ENCODE measurements at places on chromosomes 11 and 22.

DNA sequence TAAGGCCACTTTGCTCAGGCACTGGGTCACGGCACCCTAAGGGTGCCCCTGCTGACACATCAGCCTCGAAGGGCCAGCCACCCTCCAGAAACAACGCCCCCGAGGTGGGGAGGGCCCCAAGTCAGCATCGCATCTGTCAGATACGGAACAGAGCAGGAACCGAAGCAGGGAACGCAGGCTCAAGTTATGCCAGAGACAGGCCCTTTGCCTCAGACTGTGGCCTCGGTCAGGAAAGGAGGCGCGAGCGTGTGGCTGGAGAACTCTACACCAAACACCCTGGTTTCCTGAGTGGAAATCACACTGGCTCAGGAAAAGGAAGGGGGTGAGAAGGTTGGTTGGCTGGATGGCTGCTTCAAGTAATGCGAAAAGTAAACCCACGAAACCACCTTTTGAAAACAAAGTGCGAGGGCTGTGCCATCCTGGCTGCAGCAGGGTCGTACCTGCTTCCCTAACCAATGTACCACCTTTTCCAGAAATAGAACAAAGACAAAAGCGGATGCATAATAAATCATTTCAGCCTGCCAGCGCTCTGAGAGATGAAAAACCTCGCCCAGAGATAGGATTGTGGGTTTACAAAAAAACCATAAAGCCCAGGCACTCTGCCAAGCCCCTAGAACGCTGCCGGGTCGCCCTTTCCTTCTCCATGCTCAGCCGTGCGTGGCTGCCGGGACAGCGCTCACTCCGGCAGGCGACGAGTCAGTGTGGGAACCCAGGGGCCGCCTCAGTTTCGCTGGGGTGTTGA is 38.6 kb downstream of the TRMU start:
- peak; percentile 36 for DNase-seq

- DNase-seq, result no peak
Observed at GRCh38 chr22:48432781-48433518, 1394.7 kb downstream of the BRD1 start.

- no peak for DNase-seq
Observed at GRCh38 chr11:63879598-63880402, 37.2 kb downstream of the RCOR2 start.

DNA sequence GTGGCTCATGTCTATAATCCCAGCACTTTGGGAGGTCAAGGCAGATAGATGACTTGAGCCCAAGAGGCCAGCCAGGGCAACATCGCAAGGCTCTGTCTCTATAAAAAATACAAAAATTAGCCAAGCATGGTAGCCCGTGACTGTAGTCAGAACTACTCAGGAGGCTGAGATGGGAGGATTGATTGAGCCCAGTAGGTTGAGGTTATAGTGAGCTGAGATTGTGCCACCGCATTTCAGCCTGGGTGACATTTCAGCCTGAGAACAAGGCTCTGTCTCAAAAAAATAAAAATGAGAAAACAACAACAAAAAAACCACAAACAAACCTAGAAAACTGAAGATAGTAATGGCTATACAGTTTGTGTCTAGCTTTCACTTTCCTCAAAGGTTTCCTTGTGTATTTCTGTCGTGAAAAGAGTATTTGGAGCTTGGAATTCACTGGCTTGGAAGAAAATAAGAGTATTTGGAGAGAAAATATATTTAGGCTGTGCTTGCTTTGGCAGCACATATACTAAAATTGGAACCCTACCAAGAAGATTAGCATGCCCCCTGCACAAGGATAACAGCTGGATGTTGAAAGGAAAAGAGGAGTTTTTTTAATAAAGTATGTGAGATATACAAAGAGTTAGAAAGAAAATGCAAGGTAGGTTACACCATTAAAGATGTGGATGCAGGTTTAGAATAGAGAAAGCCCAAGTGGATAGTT is 3.9 kb upstream of the BIRC3 start:
- DNase-seq, result no peak

GRCh38 chr22:44783581-44783980 is 31.2 kb downstream of the ARHGAP8 start:
- DNase-seq, result no peak

DNA sequence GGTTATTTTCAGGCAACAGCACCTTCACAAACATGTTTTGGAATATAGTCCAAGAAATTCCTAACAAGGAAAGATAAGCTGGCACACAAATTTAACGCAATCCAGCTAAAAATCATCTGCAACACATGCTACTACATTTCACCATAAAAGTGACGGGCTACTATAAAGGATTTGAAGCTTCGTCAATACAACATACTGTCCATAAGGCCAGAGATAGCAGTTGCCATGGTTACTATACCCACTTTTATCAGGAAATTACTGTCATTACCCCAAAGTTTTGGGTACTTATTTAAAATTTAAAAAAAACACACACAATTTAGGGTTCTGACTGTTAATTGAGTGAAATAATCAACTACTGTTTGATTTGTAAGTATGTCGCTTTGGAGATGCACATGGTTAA is 6.9 kb downstream of the PHF21A start:
- DNase-seq, result no peak

DNA sequence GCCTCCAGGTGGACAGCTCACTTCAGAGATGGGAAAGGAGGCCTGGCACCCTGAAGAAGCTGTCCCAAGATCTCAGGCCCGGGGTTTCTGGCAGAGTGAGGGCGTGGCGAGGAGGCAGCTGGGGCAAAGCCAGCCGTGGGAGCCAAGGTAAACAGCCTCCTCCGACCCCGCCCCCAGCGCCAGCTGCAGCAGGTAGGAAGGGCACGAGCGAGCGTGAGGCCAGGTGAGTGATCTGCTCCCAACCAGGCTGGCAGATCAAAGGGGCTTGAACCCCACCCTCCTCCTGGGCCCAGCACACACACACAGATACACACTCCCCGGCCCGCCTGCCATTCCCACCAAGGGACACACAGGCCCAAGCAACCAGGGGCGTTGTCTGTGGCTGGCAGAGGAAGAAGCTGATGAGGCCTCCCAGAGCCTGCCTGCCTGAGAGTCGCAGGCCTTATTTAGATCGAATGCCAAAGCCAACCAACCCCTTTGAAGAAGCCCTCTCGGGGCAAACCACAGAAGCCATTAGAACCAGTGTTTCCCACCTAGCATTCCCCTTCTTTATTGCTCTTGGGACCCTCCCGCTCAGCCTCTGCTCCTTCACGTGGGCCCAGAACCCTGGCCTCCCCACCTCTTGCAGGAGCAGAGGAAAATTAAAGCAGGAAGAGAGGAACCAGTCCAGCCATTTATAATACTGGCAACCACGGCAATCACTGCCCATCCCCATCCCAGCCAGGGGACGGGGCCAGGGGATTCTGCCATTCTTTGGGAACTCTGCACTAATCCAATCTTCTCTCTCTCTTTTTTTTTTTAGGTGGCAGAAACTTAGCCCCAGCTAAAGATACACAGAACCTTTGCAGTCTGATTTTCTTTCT is 5.0 kb downstream of the PDGFB start:
- peak; percentile 40 for DNase-seq

GRCh38 chr22:37734402-37734700 is 37.5 kb downstream of the TRIOBP start:
- no peak for DNase-seq

- DNase-seq, result no peak
Observed at GRCh38 chr22:49693848-49694247, 133.8 kb downstream of the BRD1 start.

DNA sequence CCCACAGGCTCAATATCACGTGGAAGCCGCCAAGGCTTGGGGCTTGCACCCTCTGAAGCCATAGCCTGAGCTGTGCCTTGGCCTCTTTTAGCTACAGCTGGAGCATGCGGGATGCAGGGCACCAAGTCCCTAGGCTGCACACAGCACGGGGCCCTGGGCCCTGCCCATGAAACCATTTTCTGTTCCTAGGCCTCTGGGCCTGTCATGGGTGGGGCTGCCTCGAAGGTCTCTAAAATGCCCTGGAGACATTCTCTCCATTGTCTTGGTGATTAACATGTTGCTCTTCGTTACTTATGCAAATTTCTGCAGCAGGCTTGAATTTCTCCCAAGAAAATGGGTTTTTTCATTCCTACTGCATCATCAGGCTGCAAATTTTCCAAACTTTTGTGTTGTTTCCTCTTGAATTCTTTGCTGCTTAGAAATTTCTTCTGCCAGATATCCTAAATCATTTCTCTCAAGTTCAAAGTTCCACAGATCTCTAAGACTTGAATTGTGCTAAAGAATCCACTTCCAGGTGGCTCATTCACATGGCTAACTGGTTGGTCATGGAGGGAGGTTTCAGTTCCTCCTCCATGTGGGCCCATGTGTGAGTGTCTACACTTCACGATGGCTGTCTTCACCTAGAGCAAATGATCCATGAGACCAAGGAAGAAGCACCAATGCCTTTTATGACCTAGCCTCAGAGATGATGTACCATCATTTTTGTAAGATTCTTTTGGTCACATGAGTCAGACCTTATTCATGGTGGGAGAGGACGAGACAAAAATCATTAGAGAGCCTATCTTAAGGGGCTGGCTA is 7.4 kb upstream of the CREBZF start:
- DNase-seq, result no peak
